ENCODE measurements at places on chromosomes 2 and 18.

- no peak for DNase-seq
These were observed 65.7 kb downstream of the UBR3 start for GRCh38 chr2:169892951-169893350.

GRCh38 chr2:49255409-49255971 is 101.2 kb upstream of the FSHR start:
- no peak for DNase-seq

GRCh38 chr2:108320326-108320922 is 31.7 kb downstream of the SULT1C2 start:
- DNase-seq = no peak

- DNase-seq = no peak
These were observed 364.8 kb downstream of the TGIF1 start for GRCh38 chr18:3814816-3815215.

DNA sequence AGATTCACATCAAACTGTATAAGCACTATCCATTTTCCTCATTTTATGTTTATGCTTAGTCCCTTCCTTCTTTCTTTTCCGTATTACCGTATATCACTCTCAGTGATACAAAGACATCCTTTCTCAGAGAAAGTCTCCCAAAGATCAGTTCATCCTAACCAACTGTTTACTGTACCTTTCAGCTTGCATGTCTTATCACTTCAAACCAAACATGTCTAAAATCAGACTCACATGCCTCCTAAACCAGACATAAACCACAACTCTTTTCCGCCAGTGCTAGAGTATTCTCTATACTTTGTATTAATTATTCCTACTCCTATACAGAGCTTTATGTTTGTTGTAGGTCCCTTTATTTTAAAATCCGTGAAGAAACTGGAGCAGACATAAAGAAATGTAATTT is 41.5 kb downstream of the KCMF1 start:
- DNase-seq = no peak

DNA sequence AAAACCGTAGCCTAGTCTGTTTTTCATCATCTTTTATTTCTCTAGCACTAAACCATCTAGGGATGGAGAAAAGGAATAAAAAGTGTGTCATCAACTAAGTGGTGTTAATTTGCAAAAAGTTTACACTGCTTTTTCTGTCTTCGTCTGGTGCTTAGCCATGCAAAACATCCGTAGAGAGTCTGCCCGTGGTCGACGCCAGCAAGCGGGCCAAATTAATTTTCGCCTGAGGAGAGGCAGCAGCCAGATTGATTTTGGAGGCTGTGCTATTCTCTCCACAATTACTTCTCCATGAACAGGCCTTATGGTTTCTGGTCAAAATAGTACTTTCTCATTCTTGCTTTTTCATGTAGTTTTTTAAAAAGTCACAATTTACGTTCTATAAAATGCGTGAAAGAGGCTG is 46.3 kb downstream of the TNFRSF11A start:
- no peak for DNase-seq

DNA sequence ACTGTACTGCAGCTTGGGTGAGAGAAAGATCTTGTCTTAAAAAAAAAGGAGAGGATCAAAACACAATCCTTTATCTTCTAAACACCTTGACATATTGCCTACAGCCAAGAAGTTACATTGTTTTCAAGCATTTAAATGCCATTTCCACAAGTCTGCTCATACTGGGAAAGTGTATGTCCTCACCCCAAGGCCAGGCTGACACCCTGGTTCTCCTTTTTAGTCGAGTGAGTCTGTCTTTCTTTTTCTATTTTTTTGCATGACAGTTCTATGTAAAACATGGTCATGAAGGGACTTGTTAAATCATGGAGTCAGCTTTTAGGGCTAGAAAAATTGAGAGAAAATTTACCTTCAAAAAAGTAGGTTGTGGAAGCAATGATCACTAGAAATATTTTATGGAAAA is 233.3 kb downstream of the FAM210A start:
- DNase-seq = no peak

DNA sequence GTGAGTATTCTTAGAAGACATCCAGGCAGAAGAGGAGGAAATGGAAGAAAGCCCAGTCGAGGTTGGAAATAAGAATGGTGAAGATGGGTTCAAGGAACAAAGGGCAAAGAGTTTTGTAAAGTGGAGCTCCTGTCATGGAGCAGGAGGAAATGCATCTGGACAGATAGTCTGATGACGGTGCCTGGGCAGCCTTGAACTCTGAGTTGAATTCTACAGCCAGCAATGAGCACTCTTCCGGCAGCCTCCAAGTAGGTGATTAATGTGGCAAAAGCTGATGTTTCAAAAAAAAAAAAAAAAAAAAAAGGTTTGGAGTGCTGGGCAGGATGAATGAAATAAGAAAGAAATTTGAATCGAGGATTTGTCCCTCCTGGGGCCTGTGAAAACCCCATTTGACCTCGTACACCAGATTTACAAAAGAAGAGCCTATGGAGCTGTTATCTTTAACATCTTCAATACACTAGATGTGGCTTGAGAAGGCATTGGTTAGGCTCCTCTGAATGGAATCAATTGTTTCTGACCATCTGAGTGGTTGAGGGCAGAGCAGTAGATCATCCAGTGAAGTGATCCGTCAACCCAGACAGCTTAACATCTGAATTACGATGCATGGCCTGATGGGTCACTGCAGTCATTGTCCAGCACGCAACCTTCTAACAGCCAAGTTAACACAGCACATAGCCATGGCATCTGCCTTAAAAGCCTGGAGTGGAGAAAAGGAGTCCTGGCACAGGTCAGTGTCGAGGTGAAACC is 449.7 kb downstream of the TXNL1 start:
- no peak for DNase-seq

DNA sequence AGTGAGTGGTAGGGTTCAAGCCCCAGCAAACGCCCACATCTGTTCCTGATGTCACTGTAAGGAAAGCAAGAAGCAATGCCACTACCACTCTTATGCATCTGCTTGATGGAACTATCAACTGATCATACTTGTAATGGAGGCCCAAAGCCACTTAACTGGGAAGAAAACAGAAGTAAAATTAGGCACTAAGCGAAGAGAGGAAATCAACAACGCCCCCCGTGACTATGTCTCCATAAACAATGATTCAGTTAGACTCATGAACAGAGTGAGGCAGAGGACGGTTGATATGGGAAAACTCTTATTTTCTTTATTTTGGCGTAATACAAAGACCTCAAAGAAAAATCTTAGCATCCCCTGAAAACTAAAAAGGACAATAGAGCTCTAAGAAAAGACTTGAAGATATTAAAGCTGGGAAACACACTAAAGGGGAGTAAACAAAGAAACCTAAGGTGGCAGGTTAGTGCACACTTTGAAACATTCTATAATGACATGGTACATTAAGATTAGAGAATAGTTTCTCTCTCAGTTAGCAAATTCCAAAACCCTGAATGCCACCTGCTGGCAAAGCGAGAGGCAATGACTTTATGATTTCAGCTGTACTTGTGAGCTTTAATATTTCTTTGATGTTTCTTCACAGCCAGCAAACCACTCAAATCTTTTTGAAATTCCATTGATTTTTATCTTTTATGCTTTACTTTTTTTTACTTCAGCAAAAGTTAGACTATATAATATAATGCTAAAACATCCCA is 86.5 kb downstream of the LRP2 start:
- DNase-seq = no peak

GRCh38 chr2:11071211-11071610 is 84.1 kb upstream of the SLC66A3 start:
- no peak for DNase-seq

DNA sequence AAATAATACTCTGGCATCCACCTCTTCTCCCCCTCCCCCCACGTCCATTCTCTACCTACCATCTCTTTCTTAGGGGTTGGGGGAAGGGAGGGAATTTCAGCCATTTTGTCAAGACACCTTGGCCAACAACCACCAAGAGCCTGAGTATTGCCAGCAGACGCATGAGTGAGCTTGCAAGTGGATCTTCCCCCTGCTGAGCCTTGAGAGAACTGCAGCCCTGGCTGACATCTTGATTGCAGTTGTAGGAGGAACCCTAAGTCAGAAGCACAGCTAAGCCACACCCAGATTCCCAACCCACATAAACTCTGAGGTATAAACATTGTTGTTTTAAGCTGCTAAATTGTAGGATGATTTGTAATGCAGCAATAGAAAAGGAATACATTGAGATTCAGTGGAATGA is 165.6 kb downstream of the TMEFF2 start:
- no peak for DNase-seq

DNA sequence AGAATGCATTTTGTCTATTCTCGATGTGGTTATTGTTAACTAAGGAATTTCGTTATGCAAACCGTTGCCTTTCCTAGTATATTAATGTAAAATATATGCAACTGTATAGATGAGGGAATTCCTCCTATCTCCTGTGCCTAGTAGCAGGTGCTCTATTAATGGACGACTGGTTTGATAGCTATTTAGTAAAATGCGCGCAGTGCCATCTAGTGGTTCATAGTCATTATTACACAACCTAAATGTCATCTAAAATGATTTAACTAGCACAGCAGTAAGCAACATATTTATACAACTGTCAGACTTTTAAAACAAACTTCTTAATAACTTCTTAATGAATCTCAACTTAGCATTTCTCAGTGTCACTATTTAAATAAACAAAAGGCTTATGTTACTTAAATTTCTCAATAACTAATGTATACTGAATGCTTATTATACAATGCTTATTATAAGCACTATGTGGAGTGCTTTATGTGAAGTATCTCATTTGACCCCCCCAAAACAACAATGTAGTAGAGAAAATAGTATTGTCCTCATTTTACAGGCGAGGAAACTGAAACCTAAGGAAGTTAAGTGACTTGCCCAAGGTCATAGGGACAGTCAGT is 77.9 kb downstream of the DTNA start:
- DNase-seq = no peak

GRCh38 chr2:236873636-236874035 is 212.1 kb upstream of the COPS8 start:
- DNase-seq = no peak

- DNase-seq = no peak
These were observed 124.5 kb upstream of the BARD1 start for GRCh38 chr2:214934006-214934405.

GRCh38 chr2:7265286-7265685 is 348.1 kb downstream of the RNF144A start:
- no peak for DNase-seq

- DNase-seq = no peak
These were observed 93.8 kb upstream of the MBOAT2 start for GRCh38 chr2:9097239-9097638.

GRCh38 chr2:78132391-78133370 is 610.5 kb upstream of the LRRTM4 start:
- DNase-seq = no peak

DNA sequence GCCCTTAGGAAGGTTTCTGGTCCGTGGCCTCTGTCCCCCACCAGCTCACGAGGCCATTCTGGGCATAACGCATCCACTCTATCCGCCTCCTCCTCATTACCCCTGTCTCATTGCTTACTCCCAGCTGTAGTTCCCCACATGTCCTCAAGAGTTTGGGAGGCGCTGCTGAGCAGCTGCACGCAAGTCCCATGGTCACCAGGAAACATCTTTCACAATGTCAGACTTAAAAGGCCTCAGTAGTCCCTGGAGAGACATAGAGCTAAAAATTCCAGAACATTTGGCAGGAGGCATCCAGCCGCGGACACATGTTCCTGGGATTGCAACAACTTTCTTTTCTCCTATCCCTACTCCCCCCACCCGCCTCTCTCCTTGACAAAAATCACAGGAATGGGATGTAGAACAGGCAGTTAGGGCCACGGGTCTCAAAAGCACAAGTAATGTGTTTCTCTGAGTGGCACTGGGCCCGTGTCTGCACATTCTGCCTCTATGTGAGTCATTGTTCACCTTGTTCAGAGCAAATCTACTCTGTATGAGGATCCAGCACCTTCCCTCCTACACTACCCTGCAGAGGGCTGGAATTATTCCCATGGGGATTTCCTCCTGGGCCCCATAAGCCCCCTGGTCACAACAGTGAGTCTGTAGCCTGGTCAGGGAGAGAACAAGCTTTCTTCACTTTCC is 8.1 kb downstream of the LBH start:
- peak; percentile 60 for DNase-seq

- DNase-seq = no peak
These were observed 9.2 kb upstream of the ALPP start for GRCh38 chr2:232369126-232369951.

DNA sequence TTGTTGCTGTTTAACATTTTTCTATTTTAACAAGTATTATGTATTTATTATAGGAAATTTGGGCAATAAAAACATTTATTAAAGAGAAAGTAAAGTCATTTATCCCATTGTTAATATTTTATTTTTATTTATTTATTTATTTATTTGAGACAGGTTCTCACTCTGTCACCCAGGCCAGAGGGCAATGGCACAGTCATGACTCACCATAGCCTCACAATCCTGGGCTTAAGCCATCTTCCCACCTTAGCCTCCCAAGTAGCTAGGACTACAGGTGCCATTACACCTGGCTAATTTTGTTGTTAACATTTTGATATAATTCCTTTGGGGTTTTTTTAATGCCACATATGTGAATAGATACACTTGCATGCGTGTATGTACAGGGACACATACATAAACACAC is 165.9 kb upstream of the STON1 start:
- DNase-seq = no peak

DNA sequence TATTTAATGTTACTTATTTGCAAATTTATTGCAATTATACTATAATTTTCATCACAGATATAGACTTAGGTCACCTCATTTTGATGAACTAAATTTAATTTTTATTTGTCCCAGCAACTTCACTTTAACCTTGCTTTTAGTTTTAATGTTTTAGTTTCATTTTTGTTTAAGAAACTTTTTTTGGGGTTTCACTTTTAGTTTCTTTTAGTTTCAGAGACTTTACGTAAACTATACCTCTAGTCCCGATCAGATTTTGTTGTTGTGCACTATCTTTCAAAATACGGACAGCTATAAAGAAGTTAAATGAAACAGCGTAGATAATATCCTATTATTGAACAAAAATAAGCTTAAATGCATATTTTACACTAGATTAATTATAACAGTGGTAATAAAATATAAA is 460.5 kb downstream of the ERBB4 start:
- DNase-seq = no peak

GRCh38 chr2:150125708-150126107 is 361.8 kb downstream of the RND3 start:
- DNase-seq = no peak

DNA sequence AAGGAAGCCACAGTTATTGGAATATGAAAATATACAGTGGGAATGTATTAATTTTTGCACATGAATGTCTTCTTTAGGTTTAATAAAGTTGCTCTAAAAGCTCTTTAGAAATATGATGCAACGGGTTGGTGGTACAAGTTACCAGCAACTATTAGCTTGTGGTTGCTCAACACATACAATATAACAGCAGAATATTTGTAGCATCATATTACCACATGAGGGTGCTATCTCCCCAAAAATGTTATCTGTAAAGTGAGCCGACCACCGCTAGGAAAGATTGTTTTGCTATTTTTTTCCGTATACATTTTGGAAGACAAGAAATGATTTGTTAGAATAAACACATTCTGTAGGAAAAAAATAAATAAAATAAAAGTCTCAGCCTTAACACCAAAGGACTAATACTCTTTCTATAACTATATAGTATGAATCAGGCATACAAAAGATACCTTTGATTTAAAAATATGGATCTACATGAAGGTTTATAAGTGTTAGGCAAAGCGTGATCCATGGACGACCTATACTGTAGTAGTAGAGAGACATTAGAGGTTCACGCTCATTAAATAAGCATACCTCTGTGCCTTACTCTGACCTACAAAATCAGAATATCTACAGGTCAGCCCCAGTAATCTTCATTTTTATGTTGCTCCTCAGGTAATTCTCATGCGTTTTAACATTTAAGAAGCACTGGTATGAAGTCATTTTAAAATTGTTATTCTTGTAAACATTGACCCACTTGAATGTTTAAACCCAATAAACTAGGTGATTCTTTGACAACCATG is 1110.6 kb upstream of the ACVR2A start:
- no peak for DNase-seq

- DNase-seq = no peak
These were observed 303.9 kb downstream of the ZEB2 start for GRCh38 chr2:144215701-144216675.
